Stimulated activated CD4-positive, alpha-beta T cell treated with anti-CD3 and anti-CD28 coated beads, Interleukin-12 subunit alpha, Interleukin-12 subunit beta, amount 100 ng/mL, for 4 hours (primary cell): ENCODE measurements at places on chromosomes 6 and 20.

- DNase-seq: no peak
These were observed 39.1 kb upstream of the PAK5 start for GRCh38 chr20:9877932-9878495.

GRCh38 chr6:11341867-11342266 is 109.4 kb upstream of the NEDD9 start:
- no peak for DNase-seq

GRCh38 chr6:44224965-44225305 is 1.5 kb downstream of the SLC29A1 start:
- no peak for DNase-seq

DNA sequence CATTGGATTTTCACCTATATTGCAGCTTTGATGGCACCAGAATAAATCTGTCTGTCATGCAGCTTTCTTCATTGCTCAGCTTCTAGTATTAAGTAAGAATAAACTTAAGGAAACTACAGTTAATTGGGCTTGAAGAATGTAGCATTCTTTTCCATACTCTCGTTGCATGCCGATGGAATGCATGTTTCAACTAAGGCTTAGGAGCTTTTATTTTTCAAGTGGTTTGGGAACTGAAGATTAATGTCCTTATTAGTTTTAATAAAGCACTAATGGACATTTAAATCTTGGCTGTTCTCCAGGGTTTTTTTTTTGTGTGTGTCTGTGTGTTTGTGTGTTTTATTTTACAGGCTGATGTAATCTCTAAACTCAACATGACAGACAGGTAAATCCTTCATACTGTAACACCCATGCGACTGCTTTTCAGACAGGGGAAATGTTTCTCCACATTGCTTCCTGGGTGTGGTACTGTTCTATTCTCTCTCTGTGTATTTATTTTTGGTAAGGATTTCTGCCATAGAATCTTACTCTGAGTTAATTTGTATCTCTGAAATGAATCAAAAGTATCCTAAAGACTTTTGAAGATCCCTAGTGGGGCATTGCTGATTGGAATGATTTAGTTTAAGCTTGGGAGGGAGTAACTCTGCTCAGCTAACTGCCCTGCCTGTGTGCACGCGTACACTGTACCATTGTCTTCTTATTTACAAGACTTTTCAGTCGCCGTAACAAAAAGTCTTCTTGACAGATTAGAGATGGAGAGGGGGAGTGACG is 38.0 kb downstream of the SLC9A8 start:
- no peak for DNase-seq

- DNase-seq: no peak
These were observed 15.8 kb upstream of the THBS2 start for GRCh38 chr6:169269180-169270076.

GRCh38 chr6:52667572-52667971 is 3.3 kb upstream of the TMEM14A start:
- DNase-seq: no peak

DNA sequence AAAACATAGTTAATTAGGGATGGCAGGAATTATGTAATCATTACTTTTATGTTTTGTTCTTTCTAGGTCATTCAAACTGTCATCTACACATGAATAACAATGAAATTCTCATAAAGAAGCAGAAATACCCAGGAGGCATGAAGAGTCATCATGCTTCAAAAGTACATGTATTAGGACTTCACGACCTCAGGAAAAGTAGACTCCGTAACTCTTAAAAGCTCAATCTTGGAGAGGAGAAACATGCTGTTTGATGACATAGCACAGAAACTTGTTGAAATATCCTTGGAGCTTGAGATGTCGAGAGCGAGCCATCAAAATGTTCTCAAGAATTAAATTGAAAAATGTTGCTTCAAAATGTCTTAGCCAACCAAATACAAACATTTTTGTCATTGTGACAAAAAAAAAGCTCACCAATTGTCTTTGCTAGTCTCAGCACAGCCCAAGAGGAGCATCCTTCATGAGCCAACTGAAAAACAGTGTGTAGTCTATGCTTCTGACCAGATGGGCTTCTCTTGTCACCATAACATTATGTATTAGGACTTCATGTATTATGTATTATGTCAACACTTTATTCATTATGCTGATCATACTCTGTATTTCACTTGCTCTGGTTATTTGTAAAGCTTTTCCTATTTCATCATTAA is 28.2 kb upstream of the ANKEF1 start:
- DNase-seq: no peak

DNA sequence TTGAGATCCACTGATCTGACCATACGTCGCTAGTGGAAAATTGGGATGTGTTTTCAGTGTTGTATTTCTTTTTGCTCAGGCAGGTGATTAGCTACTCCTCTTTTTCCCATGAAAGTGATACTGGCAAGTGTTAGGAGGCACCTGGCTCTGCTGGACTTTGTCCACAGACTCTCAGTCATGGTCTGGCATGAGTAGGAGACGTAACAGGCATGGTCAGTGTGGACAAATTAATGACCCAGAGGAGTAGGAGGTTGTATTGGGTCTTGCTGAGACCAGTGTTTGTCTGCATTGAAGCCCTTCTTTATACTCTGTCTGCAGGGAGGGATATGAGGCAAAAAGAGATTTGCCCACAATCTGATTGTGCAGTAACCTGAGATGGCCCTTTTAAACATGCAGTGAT is 178.7 kb downstream of the DTNBP1 start:
- DNase-seq: no peak

GRCh38 chr6:53029257-53029656 is 34.2 kb upstream of the GSTA4 start:
- DNase-seq: no peak

- no peak for DNase-seq
These were observed 631.3 kb downstream of the EYS start for GRCh38 chr6:65075705-65076230.

GRCh38 chr6:77073410-77073760 is 389.9 kb downstream of the HTR1B start:
- DNase-seq: no peak

DNA sequence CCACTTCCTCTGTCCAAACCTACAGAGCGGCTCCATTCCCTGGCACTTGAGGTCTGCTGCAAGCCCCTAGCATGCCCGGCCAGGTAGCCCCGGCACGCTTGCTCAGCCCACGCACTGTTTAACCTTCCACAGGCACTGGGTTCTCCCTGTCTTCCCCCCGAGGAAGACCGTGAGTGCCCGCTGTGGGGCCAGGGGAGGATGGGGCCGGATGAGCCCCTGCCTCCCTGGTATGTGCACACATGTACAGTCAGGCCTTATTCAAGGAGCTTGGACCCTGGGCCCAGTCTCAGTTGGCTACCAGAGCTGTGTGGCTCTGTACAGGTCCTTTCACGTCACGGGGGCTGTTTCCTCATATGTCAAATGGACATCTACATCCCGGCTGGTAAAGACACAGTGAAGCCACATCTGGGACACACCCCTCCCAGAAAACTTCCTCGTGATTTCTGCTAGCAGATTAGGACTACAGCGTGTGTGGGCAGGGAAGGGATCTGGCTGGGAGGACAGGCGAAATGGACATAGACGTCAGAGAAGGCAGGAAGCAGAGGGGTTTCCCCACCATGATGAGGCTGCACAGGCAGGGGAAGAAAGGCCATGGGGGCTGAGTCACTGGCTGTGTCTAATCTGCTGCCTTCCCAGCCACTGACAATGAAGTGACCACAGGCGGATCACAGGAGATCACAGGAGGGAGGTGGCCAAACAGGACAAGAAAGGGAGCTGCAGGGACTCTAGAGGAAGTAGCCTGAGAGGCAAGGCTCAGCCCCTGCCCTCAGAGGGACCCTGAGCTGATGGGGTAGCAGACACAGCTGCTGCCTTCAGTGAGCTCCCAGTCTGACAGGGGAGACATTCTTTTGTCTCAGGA is 62.9 kb downstream of the MRPL14 start:
- DNase-seq: no peak

DNA sequence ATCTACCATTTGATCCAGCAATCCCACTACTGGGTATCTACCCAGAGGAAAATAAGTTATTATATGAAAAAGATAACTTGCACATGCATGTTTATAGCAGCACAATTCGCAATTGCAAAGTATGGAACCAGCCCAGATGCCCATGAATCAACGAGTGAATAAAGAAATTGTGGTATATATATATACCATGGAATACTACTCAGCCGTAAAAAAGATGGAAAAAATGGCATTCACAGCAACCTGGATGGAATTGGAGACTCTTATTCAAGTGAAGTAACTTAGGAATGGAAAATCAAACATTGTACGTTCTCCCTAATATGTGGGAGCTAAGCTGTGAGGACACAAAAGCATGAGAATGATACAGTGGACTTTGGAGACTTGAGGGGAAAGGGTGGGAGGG is 100.0 kb upstream of the ADGRF4 start:
- no peak for DNase-seq

DNA sequence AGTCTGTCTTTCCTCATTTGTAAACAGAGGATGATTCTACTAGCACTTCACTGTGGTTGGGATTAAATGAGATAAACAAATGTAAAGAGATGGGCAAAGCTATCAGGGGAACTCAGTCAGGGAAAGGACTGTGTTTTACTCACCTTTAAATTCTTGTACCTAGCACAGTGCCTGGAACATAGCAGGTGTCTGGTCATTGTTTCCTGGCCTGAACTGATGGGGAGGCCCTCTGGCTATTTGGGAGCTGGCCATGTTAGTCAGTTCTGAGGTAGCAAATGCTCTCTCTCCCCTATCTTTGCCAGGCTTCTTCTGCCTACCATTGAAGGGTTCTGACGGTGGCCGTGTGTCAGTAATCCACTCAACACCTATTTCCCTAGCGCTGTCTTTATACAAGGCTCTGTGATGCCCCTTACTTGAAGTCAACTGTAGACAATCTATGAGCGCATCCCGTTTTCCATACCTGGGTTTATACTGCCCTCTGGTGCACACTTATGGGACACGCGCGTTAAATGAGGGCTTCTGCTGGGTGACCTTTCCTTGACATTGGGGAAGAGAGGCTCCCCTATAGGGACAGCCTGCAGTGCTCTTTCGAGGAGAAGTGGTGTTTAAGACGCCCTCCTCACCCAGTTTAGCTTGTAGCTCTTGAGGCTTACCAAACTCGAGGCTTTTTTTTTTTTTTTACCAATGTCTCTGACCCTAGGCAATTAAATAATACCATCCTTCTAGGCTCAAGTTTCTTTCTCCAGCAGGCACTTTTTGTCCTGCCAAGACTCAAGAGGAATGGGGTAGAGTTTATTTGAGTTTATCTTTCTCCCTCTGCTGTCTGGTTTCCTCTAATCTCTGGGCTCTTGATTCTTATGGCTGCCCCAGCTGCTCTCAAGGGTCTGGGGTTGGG is 4.0 kb upstream of the SPATS1 start:
- peak; percentile 57 for DNase-seq

- DNase-seq: no peak
These were observed 39.1 kb upstream of the BEND6 start for GRCh38 chr6:56915832-56916231.

- DNase-seq: no peak
These were observed at the start of gene HTR1B for GRCh38 chr6:77463308-77463860. HTR1B (minus strand) TSS chr6:77463491; CDS start chr6:77463403, 88 bp downstream.

DNA sequence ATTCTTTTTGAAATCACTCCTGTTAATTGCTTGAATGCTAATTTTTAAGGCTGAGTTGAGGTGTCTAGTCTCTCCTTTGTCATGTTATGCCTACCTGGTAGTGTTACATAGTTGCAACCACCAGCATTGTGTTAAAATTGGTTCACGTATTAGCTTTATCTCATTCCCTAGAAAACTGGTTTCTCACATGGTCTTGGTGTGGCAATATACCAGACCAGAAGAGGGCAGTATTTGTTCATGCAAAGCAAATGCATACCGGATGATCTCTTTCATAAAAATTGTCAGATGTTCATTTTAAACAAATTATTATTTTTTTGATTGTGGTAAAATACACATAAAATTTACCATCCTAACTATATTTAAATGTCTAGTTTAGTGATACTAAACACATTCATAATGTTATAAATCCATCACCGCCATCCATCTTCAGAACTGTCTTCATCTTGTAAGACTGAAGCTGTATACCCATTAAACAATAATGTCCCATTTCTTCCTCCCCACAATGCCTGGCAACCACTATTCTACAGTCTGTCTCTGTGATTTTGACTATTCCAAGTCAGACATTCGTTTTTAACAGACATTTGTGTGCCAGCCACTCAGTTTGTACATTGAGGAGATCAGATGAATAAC is 92.8 kb downstream of the ATRN start:
- DNase-seq: no peak

GRCh38 chr6:168985705-168986104 is 267.9 kb downstream of the THBS2 start:
- DNase-seq: no peak

DNA sequence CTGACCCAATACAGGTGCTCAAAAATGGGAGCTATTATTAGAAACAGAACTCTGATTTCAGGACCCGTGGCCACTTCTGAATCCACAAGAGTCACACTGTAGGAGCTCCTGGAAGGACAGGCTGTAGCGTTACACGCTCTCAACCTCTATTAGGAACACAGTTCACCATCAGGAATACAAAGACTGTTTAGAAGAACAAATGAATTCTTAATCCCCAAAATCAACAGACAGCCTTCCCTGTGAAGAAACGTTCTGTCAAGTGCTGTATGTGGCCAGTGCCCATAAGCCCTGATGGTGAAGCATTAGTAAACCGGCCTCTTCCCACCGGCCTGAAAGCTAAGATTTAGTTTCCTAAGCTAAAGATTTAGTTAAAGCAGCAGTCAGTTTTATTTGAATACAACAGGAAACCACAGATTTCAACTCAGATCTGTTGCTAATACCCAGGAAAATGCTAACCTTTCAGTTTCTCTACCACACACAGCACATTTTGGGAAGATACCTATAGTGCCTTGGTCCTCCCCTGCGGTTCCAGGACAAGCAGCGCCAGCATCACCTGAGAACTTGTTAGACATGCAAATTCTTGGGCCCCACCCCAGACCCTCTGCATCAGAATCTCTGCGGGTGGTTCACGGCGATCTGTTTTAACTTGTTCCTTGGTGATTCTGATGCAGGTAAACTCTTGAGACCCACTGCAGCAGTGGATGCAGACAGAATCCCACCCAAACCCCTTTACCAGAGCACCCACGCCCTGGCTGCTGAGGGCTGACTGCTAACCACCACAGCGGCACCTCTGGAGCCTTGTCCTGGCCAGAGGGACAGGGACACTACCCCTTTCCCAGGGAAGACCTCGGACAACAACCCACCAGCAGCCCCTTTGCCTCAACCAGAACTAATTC is 33.4 kb downstream of the MTRES1 start:
- no peak for DNase-seq

GRCh38 chr6:11992086-11992485 is 20.0 kb upstream of the HIVEP1 start:
- DNase-seq: no peak
